ENCODE measurements at places on chromosomes 3 and 15.

GRCh38 chr15:25931851-25932250 lies 68.7 kb upstream of the ATP10A start:
- DNase-seq: no peak

- DNase-seq: no peak
Measured at GRCh38 chr3:52774901-52775864, 2.2 kb upstream of the ITIH1 start.

GRCh38 chr3:189001559-189001958 lies 170.2 kb upstream of the TPRG1 start:
- no peak for DNase-seq

- DNase-seq: no peak
Measured at GRCh38 chr15:71049706-71050422, 65.4 kb upstream of the THSD4 start.

GRCh38 chr15:87736891-87737389 lies 519.6 kb downstream of the NTRK3 start:
- DNase-seq: no peak

DNA sequence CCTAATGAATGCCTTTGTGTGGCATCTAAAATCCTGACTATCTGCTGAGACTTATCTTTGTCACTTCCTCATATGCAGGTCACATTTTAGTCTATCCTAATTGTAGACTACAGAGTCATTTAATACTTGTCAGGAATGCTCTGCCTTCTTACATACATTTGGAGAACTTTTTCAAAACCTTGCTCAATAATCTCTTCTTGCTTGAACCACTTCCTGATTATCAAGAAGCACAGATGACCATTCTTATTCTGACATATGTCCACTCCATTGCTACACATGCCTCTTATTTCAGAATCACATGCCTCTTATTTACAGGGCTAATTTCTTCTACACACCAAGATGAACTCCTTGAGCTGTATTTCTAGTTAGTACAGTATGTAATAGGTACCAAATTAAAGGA lies 400.3 kb downstream of the TBC1D5 start:
- DNase-seq: no peak

GRCh38 chr15:92184679-92185230 lies 208.9 kb upstream of the ST8SIA2 start:
- DNase-seq: no peak

GRCh38 chr3:173098959-173099358 lies 42.1 kb downstream of the SPATA16 start:
- DNase-seq: no peak

DNA sequence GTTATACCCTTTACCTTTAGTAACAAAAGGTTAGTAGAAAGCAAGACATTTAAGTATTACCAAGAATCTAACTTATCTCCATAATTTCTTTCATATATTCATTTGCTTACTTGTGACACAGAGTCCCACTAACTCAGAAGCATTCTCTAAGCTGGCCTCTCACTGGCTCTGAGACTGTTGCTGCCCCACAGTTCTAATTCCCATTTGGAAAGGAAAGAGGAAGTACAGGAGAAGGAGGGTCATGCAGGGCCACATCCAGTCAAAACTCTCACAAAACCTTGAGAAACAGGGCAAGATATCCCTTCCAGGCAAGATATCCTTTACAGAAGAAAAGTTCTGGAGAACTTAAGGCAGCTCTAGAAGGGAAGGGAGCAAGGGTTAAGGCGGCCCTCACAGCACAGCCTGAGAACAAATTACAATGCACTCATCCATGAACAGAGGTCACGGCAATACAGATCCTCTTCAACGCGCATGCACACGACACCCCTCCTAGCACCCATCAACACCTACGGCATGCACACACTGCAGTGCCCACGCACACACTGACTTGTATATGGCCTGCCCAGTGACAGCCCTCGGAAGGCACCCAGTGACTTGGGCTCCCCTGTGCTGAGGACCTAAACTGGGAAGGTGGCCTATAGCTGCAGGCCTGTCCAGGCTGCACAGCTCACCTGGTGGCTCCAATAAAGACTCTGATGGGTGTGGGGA lies 13.0 kb upstream of the MYO5C start:
- peak; percentile 16 for DNase-seq

DNA sequence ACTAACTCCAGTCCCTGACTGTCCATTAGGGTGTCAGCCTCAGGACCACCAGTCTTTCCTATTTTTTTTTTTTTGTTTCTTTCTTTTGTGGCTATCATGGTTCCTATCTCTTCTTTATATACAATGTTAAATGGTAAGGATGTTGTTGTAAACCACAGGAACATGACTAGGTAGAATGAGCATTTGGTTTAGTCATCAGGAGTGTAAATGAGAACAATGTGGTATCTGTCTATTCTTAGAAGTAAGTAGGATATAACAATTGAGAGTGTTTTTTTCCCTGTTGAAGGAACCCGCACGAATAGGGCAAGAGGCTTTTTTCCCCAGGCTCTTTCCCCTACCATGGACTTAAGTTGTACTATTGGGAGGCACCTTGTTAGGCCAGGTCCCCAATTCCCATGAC lies 880.3 kb upstream of the GBE1 start:
- DNase-seq: no peak

Measured in eye (tissue), 1 donor.